ENCODE measurements at places on chromosomes 16 and 17.

GRCh38 chr17:50559674-50560184 is 786 bp upstream of the CACNA1G start:
- DNase-seq, result no peak

DNA sequence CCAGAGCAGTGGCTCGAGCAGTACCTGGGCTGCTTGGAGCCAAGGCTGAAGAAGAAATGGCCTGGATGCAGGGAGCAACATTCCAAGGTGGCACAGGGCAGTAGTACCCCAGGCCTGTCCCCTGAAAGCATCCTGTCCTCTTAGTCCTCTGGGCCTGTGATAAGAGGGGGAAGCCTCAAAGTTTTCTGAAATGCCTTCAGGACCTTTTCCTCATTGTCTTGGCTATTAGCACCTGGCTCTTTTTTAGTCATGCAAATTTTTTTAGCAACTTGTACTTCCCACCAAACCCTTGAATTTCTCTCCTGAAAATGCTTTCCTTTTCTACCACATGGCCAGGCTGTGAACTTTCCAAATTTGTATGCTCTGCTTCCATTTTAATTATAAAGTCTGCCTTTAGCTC is 148.9 kb downstream of the HS3ST2 start:
- DNase-seq, result no peak

DNA sequence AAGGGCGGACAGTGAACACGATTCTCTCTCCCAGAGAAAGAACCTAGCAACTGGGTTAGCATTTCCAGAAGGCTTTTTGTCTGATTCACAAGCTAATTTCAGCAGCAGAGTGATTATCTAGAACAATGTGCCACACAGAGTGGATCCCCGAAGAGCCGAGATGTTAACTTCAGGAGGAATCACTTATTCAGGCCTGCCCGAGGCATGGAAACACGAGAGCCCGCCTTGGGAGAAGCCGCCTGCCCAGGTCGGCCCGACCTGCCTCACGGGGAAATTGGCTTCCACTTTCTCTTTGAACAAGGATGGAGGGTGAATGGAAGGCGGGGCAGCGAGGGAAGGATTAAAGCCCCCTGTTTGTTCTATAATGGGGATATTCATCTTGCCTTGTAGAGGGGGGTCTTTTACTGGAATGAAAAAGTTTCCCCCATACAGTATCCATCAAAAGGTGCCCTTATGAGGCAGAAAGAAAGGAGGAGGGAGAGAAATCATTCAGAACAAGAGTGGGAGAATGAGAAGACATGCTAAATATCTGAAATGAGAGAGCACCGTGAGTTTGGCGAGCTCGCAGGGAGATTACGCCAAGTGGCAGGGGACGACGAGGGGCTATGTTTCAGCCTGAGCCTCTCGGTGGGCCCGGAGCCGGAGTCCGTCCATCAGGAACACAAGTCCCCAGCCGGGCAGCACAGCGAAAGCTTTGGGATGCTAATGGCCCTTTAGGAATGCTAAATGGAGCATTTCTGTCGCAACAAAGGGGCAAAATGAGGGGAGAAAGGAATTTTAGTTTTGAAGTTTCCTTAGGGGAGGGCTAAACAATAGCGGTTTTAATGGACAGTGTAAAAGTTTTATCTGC is 33.0 kb downstream of the NTN1 start:
- no peak for DNase-seq

GRCh38 chr17:62062944-62063343 is 2.1 kb downstream of the MED13 start:
- DNase-seq, result no peak

GRCh38 chr16:4410335-4411075 is 5.9 kb downstream of the CORO7 start:
- peak; percentile 84 for DNase-seq

DNA sequence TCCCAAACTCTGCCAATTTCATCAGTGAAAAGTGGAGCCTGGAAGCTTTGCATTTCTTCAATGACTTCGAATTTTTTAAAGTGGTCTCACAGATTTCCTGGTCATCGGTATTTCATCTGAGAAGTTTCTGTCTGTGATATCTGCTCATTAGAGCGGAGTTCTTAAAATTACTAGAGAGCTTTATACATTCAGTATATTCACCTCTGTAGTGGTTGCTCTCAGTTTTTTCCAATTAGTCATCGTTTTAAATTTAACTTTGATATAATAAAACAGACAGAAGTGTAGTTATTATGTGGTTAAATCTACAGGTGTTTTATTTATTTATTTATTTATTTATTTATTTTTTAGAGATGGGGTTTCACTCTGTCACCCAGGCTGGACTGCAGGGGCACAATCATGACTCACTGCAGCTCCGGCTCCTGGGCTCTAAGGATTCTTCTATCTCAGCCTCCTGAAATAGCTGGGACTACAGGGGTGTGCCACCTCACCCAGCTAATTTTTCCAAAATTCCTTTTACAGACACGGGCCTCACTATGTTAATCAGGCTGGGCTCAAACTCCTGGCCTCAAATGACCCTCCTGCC is 16.0 kb downstream of the ARHGAP17 start:
- no peak for DNase-seq

GRCh38 chr17:77696151-77696720 is 262.3 kb upstream of the TNRC6C start:
- no peak for DNase-seq

DNA sequence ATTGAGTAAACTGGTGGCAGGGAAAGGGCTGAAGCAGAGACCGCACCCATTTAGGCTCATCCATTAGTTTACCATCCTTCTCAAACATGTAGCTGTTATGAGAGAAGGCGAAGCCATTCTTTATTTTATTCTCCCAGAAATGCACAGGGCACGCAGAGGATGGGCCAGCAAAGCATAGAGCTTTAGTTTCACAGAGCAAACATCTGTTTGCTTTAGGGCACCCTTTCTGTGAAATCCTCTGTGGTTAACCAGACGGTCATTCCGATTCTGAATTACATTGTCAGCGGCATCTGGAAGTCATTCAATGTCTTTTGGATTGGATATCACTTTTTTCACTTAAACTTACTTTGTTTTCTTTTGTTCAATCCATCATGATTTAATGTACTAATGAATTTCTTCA is 96.0 kb downstream of the TOX3 start:
- no peak for DNase-seq

DNA sequence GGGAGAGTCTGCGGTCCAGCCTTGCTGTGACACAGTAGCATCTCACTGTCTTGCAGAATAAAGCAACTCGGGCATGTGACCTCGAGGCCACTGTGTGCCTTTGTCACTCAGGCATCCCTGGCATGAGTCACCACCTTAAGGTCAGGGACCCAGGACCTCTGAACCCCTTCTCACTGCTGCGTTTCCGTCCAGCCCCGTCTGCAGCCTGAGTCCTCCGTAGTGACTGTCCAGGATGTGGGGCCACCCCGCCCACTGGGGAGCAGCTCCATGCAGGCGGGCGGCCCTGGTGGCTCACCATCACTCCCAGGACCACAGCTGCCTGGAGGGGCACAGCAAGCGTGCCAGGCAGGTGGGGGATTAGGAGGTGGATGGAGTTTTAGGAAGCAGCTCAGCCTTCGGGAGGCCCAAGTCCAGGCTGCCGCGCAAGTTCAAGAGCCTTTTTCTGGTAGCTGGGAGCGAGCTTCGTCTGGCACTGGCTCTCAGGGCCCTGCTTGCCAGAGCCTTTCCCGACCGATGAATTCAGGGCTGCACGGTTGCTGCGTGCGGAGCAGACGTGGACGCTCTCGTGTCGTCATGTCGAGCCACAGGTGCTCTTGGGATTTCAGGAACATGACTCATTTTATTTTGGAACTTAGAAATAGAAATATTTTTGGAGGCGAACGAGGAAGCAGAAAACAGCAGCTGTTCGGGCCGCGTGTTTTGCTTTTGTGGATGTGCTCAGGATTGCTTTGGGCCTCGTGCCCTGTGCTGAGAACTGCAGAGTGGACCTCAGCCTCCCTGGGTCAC is 16.8 kb downstream of the KCTD5 start:
- no peak for DNase-seq
